8988T (cell line): ENCODE measurements at places on chromosomes 13 and 19.

- peak; percentile 78 for DNase-seq
Observed at GRCh38 chr19:3359015-3359918, 7.1 kb upstream of the NFIC start.

- DNase-seq, result peak; percentile 39
Observed at GRCh38 chr19:38742296-38742695, 2.0 kb downstream of the CAPN12 start.

DNA sequence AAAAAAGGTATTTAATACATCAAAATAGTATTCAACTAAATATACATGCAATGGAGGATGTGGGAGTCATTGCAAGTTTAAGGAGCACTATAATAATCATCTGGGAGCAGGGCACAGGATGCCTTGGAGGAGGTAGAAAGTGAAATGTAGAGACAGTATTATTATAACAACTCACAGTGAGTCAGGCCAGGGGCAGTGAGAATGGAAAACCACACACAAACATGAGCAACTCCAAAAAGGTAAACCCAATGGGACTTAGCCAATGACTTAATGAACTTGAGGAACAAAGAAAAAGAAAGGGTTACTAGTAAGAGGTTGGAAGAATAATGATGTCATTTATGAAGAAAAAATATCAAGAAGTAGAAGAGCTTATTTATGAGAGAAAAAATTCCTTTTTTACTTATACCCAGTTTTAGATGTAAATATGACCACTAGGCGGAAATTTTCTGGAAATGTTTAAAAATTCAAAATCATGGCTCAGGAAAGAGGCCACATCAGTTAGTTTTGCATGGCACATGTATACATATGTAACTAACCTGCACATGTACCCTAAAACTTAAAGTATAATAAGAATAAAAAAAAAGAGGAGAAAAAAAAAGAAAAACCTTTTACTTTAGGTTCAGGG lies 389.3 kb downstream of the SUCLA2 start:
- no peak for DNase-seq

DNA sequence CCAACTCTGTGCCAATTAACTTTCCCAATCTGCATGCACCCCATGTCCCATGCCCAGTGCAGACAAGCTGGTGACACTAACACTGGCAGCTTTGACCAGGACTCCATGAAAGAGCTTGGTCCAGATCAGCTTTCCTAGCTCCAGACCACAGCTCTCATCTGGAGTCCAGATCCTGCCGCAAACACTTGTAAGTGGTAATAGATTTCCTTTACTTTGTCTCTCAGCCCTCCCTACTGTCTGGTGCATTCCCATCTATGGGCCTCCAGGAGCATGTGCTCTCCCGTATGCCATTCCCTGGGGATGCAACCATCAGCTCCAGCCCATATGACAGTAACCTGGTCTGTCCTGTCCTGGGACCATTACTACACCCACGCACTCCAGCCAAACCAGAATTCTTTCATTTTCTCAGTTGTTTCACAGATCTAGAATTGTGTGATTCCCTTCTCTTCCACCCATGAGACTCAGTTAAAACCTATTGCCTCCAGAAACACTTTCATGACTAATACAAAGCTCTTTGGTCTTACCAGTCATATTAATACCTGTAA lies 4.9 kb upstream of the STARD13 start:
- DNase-seq, result no peak

DNA sequence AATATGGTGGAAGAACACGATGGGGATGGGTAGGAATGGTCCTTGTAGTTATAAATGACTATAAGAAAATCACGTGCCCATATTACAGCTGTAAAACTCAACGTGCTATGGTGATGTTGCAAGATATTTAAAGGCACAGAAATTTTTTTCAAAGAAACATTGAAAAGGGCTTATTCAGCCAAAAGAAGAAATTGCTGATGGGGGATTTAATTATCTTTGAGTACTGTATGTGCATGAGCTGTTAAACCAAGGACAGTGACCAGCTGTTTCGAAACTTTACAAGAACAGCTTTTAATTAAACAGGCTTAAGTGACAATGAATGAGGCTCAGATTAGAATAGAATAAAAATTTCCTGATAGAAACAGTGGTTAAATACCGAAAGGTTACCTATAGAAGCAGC lies 339.0 kb downstream of the HS6ST3 start:
- no peak for DNase-seq

DNA sequence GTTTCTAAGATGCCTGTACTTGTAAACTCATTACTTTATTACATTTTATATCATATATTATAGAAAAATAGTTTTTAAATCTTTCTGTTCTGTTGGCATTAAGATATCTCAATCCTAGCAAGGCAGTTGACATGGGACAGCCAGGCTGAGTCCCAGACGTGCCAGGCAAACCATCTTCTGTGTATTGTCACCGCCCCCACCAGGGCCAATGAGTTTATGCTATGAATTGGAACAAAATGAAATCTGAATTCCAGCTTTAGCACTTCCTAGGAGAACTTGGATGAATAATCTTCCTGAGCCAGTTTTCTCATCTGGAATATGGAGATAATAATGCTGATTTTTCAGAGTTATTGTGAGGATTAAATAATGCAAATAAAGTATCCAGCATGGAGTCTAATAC lies 79.9 kb upstream of the GSX1 start:
- DNase-seq, result peak; percentile 32

GRCh38 chr13:39765801-39766463 lies 110.5 kb downstream of the COG6 start:
- no peak for DNase-seq

DNA sequence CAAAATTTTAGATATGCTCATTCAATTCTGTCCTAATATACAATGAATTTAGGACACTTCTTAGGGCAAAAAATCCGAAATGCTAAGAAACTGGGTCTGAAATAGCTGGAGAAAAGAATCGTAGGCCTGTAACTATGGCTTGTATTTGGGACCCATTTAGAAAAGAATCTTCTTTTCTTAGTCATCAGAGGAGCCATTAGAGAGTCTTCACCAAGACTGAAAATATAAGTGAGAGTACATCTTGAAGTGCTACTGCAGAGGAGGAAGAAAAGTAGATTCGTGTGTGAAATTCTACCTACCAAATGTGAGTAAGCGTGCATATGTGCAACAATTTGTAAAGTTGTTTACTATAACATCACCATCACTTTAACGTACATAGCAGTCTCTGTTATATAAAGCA lies 8.8 kb upstream of the DACH1 start:
- no peak for DNase-seq

GRCh38 chr13:74206061-74206561 lies 71.9 kb upstream of the KLF12 start:
- DNase-seq, result no peak

- DNase-seq, result no peak
Observed at GRCh38 chr19:6654347-6655310, 15.3 kb downstream of the TNFSF14 start.

- DNase-seq, result no peak
Observed at GRCh38 chr13:40565282-40566148, 100.9 kb downstream of the FOXO1 start.

GRCh38 chr13:25743421-25743820 lies 308.4 kb downstream of the SHISA2 start:
- DNase-seq, result no peak

DNA sequence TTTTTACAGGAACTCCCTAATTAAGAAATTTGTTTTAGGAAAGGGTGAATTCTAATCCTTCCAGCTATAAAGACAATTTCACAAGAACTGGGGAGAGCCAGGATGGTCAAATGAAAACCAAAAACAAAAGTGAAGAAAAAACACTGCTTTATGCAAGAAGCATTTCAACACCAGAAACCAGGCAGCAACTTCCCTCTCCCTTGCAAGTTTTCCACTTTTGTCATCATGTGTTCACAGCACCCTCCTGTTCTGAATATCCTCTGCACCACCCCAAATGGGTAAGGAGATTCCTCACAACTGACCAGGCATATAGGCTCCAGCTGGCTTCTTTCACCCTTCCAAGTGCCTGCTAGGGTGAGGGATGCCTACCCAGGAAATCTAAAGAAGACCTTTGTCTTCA lies 328.1 kb downstream of the TBC1D4 start:
- DNase-seq, result no peak

DNA sequence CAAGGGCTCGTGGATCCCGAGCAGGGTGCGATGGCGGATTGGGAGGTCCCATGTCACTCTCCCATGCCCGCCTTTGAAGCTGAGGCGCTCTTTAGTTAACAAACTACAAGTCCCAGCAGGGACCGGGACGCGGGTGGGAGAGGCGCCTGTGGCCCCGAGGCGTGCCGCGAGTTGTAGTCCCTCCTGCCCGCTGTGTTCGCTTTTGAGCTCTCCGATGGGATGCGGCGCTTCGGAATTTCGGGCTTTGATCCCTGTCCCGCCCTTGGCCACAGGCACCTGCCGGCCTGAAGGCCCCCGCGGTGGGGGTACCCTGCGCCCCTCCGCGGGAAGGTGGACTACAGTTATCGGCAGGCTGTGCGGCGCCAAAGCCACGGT lies 11.0 kb downstream of the CYTH2 start:
- no peak for DNase-seq

GRCh38 chr13:48006396-48006795 lies 5.3 kb upstream of the SUCLA2 start:
- DNase-seq, result no peak

GRCh38 chr13:32262619-32263018 lies 52.5 kb downstream of the ZAR1L start:
- no peak for DNase-seq

DNA sequence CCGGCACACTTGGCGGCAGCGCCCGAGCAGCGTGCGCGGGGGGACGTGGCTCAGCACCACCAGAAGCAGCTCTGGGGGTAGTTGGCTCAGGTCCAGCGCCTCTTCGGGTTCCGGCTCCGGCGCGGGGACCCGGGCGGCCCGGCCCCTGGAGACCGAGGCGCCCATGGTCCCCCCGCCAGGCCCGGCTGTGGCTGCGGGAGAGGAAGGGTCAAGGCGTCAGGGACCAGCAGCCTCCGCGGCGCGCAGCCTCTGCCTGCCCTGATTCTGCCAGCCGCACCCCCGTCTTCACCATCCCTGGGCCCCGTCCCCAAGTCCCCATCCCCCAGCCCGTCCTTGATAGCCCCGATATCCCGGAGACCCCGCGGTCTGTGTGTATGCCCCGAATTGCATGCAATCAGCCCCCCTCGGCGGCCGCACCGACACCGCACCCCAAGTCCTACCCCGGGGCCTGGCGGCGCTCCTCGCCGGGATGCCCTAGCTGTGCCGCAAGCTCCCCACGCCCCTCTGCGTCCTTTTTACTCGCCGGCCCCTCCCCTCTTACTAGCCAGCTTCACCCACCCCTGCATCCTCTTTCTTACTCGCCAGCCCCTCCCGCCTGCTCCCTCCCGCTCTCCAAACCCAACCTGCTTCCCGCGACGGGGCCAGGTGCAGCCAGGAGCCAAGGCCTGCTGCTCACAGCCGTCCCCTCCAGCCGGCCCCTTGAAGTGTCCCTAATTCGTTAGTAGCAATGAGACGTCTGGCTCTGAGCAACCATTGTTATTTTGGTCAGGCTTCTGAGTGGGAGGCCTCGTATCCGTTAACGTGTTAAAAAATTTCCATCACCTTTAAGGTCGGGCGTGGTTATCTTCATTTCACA lies at the start of gene FBXO27:
FBXO27 (minus strand) TSS at position 487 of the 856 bp plus-strand sequence; CDS start at position 165, 322 bp downstream.
- DNase-seq, result peak; percentile 87

DNA sequence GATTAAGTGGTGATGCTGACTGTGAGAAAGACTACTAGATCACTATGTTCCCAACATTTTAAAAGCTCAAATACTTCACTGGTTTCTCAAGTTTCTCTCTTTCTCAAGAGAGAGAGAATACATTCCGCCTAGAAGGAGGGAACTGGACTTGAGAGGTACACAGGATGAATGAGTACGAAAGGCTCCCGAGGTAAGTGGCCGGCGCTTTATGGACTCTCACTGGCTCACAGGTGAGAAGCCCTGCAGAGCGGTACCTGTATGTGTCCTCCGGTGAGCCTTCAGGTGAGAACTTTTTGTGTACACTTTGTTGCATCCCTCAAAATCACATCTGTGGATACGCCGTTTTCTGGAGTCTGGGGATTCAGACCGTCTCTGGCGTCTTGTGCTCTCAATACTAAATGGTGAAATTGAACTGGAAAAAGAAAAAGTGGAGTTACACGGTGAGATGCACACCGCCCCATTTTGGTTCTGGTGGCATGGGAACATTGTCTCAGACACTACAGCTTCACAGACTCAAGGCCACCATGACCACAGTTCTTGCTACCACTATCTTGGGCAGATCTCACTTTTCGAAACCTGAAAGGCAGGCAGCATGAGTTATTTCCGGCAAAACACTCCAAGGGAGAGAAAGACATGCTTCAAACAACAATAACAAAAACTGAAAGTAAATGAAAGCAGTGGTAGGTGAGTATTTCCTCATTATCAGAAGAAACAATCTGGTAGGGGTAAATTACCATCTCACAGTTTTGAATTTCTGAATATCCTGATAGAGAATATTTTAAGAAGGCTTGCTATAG lies 418.9 kb downstream of the KLF12 start:
- DNase-seq, result no peak

GRCh38 chr13:110366733-110367132 lies 59.6 kb downstream of the COL4A2 start:
- DNase-seq, result no peak

DNA sequence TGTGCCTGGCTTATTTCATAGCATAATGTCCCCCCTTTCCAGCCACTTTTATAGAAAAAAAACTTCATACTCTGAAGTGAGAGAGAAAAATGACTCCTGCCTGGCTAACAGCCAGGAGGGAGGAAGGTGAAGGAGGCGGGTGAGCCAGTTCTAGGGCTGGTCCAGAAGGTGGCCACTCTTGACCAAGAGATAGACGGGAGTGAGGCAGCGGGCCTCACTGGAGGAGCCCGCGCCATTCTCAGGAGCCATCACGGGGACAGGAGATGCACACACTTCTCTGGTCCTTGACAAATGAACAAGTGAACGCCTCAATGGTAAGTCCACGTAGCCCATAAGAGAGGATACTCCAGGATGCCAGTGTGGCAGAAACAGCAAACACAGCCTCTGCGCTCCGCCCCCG lies 231.4 kb downstream of the UQCRFS1 start:
- DNase-seq, result no peak

- DNase-seq, result no peak
Observed at GRCh38 chr13:106145997-106146864, 389.2 kb downstream of the EFNB2 start.

DNA sequence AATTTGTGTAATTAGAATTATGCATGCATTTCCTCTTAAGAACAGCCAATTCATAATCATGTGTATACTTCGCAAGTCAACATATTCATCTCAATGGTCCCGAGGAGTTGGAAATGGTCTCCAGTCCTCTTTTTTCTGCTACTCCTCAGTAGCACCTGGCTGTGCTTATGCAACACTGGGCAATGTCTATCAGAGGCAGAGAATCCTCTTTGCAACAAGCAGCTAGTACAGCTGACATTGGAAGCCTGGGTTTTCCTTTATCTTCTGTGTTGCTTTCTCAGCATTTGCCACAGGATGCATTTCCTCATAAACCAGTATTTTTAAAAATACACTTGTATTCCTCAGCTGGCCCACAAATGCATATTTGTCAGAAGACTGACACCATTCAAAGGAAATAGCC lies 405.3 kb upstream of the GPC6 start:
- DNase-seq, result no peak

- no peak for DNase-seq
Observed at GRCh38 chr13:66364346-66364745, 865.8 kb downstream of the PCDH9 start.

DNA sequence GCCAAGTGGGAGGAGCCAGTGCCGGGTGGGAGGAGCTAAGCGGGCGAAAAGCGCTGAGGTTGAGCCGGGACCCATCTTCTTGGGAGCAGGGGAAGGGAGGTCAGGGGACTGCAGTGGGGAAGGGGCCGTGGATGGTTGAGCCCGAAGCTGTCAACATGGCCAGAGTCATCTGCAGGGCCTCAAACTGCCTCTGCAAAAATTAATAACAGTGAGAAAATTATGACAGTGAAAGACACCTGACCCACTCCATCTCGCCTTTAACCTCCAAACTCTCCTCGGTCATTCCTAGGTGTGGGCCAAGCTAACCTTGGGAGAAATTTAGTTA lies 30.1 kb downstream of the ZNF557 start:
- no peak for DNase-seq

GRCh38 chr13:30567072-30567471 lies 50.6 kb upstream of the USPL1 start:
- no peak for DNase-seq
